Lower leg skin (tissue), 4 donors: ENCODE measurements at places on chromosomes 1 and 21. TPM values are rescaled to one million over a fixed set of nuclear protein-coding genes. Genes with fewer than 3 reads are reported as not detected.

Gene CYP4A11
- not detected for total RNA-seq

Gene PDC
- total RNA-seq: not detected

Gene KDF1
- 36.0 TPM for total RNA-seq

Gene TMOD4
- not detected for total RNA-seq

Gene NEK2
- total RNA-seq: 2.7 TPM

Gene TCHH
- total RNA-seq: 29.5 TPM

Gene CBS
- total RNA-seq: 3.4 TPM

Gene BCL2L15
- total RNA-seq: 0.17 TPM

Gene TLR5
- total RNA-seq: 5.2 TPM

Gene SYCP1
- not detected for total RNA-seq

Gene CLDN8
- 22.4 TPM for total RNA-seq

Gene S100A7A
- not detected for total RNA-seq

Gene NBPF20
- 0.67 TPM for total RNA-seq

Gene ALPL
- total RNA-seq: 2.4 TPM

Gene PRMT2
- total RNA-seq: 100 TPM

Gene GBP5
- 0.23 TPM for total RNA-seq

Gene CYP4A22
- total RNA-seq: 0.16 TPM

Gene HES2
- total RNA-seq: 15.4 TPM

Gene CACHD1
- total RNA-seq: 8.7 TPM

Gene CFHR1
- total RNA-seq: not detected

Gene KLHDC8A
- 0.30 TPM for total RNA-seq
